ENCODE measurements at places on chromosomes 3 and 15.

DNA sequence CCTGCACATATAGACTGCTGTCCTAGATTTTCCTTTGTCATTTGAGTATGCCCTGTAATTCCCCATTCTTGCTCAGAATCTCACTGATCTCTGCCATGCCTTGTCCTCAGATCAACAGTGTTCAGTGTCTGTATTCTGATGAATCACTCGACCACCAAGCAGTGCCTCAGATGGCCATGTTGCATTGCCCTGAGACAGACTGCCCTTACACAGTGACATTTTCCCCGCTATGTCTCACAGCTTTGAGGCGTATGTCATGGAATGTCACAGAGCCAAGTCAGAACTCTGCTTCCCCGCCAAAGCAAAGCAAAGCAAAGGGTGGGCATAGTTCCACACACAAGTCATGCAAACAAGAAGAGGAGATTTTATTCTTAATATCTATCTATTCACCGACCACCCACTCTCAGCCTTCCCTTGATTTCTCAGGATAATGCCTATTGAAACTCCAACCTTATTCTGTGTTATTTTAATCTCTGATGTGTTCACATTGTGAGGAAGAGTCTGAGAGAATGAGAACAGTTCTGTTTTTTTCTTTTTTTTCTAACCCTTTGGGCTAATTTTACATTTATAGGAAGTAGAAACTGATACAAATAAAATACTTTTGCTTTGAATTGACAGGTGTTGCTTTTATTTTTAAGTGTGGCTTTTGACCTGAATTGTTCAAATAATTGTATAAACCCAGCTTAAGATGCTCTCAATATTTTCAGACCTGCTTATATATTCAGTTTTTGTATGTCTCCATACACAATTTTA lies 16.9 kb upstream of the PSMD6 start:
- DNase-seq, result no peak

GRCh38 chr15:85044251-85044853 lies 62.7 kb downstream of the PDE8A start:
- DNase-seq, result peak; percentile 49

GRCh38 chr3:169848741-169849140 lies 21.0 kb downstream of the LRRC31 start:
- no peak for DNase-seq

DNA sequence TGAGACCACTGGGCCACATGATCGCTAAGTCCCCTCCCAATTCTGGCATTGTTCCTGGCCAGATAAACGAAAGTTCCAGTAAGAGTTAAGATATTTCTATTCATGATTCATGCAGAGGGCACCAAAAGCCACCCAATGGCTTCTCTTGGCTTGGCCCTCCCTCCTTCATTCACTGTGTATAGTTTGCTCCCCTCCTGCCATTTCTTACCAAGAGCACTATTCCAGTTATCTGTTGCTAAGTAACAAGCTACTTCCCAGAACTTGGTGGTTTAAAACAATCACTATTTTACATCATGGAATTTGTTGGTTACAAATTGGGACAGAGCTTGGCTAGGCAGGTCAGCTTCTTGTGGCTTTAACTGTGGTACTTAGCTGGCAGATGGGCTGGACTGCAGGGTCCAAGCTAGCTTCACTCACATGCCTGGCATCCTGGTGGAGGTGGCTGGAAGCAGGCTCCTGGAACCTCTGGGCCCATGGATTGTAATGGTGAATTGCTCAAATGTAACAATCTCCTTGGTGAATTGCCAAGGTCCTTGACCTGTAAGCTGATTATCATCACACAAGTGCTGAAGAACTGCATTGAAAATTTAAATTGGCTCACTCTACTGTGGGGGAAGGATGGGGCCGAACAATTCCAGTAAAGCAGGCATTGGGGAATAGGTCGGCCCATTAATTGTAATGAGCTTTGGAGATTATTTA lies 16.6 kb downstream of the EAF1 start:
- no peak for DNase-seq

GRCh38 chr3:24086206-24086605 lies 141.1 kb downstream of the NR1D2 start:
- no peak for DNase-seq

- no peak for DNase-seq
Measured at GRCh38 chr15:67416891-67417290, 104.0 kb upstream of the C15orf61 start.

DNA sequence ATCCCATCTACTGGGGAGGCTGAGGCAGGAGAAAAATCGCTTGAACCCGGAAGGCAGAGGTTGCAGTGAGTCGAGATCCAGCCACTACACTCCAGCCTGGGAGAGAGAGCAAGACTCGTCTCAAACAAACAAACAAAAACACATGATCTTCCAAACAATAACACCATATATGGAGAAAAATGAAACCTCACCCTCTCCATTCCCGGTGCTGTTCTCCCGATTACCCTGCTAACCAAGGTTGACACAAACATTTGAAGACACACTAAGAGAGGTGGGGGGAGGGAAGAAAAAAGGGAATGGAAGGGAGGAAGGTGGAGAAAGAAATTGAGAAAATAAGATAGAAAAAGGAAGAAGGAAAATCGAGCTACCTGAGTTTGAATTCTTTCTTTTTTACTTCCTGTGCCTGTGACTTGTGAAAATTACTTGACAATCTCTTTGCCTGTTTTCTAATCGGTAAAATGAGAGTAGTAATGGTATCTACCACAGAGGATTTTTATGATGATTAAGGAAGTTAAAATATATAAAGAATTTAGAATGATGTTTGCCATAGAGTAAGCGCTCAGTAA lies 1.1 kb upstream of the PLSCR2 start:
- DNase-seq, result no peak

GRCh38 chr3:65889707-65890099 lies 149.0 kb downstream of the MAGI1 start:
- no peak for DNase-seq

DNA sequence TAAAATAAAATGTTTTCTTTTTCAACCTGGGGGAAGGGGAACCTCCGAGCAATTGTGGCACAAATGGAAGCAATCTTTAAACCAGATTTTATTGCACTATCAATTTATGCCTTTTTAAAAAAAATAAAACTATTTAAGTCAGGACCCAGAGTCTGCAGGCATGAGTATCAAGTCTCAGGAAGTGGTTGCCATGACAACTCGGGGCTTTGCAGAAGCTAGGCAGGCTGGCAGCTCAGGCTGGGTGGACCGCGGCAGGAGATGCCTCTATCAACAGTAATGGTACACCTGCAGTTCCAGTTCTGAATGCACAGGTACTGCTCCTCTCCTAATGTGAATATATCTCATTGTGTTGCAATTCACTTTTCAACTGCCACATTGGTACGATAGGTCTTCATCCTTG lies 447.7 kb downstream of the GABRG3 start:
- DNase-seq, result no peak

Measured in ELF-1 (cell line).